Activated CD4-positive, alpha-beta T cell treated with anti-CD3 and anti-CD28 coated beads, Interleukin-2, Interleukin-6, amounts not matched to agents 100 ng/mL and 50 ng/mL, durations not matched to agents 16 hours and 8 hours (primary cell): ENCODE measurements at places on chromosomes 7 and 10.

DNA sequence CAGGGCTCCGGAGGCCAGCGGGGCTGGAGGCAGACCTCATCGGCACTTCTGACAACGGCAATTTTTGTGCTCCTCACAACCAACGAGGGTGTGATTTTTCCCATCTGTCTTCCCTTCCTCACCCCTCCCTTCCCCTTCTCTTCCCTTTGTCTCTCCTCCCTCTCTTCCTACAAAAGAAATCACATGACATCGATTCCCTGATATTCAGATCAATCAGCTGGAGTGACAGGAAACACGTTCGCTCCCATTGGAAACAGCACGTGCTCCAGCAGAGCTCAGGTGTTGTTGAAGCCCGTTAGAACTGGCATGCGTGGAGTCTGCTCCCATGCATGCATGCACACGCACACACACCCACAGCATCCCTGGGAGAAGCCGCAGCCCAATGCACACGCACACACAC lies 222.4 kb downstream of the PTPRN2 start:
- no peak for DNase-seq

- no peak for DNase-seq
These were observed 21.8 kb downstream of the RPA3 start for GRCh38 chr7:7696458-7697119.

DNA sequence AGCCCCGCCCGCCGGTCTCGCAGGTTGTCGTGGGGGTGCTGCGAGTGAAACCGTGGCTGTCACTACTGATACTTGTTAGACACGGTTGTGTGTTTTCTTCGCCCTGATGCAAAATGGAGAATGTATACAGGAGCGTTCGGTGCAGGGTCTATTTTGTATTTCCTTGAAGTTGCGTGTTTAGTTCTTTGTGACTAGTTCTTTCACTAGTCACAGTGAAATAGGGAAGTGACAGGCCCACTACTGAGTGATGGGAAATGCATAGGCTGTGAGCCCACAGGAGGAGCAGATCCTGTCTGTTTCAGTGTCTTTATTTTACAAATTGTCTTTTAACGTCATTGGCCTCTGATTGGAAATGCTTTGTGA lies 675 bp downstream of the ABRAXAS2 start:
- DNase-seq, result peak; percentile 26

DNA sequence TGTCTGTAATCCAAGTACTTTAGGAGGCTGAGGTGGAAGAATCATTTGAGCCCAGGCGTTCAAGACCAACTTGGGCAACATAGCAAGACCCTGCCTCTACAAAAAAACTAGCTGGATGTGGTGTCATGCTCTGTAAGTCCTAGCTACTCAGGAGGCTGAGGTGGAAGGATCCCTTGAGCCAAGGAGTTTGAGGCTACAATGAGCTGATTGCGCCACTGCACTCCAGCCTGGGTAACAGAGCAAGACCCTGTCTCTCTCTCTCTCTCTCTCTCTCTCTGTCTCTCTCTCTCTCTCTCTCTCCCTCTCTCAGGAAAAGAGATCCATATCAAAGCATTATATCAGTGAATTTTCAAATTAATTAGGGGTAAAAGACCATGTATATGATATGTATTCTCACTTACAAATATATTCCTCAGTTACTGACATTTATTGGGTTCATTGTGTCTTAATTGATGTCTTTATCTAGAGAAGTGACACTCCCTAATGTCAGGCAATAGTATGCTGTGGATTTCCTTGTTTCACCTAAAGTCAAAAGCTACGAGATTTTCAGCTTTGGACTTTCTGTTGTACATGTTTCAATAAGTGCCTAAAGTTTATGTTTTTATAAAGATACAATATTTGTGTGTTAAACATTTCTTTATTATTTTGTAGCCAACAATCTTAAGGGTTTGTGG lies 76.7 kb downstream of the SHH start:
- DNase-seq, result no peak

DNA sequence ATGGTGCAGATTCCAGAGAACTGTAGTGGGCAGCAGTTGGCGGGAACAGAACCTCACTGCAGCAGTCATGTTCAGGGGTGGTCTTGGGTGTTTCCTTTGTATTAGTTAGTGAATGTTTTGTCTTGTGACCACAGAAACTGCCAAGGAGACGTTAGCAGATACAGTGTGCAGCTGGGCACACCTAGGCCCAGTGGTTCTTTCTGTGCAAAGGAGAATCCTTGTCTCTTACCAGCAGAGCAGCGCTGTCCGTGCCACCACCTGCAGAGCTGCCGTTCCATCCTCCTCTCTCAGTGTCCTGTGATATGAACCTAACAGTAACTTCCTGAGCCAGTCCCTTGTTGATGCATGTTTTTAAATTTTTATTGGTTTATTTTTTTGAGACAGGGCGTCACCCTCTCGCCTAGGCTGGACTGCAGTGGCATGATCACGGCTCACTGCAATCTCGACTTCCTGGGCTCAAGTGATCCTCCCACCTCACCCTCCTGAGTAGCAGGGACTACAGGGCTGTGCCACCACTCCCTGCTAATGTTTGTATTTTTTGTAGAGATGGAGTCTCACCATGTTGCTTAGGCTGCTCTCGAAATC lies 60.6 kb downstream of the WDR37 start:
- no peak for DNase-seq

GRCh38 chr10:100779329-100779728 lies 33.9 kb downstream of the PAX2 start:
- no peak for DNase-seq

GRCh38 chr7:41956705-41957104 lies 253.8 kb upstream of the INHBA start:
- no peak for DNase-seq

GRCh38 chr7:44595934-44596635 lies 10.3 kb upstream of the OGDH start:
- no peak for DNase-seq

GRCh38 chr7:89914711-89915110 lies 239.6 kb upstream of the STEAP1 start:
- no peak for DNase-seq

- no peak for DNase-seq
These were observed 124.2 kb downstream of the EGFR start for GRCh38 chr7:55142919-55143600.

GRCh38 chr10:98460837-98461499 lies 14.2 kb upstream of the HPS1 start:
- no peak for DNase-seq

DNA sequence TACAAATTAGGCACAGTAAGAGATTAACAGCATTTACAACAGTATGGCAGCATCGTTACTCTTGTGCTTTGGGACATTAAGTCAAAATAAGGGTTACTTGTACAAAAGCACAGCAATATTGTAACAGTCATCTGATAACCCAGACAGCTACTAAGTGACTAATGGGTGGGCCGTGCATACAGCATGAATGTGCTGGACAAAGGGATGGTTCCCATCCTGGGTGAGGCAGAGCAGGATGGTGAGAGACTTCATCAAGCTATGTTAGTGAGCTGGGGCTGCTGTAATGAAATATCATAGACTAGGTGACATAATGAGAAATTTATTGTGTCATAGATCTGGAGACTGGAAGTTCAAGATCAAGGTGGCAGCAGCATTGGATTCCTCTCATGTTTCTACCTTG lies 25.4 kb downstream of the EDRF1 start:
- DNase-seq, result no peak

GRCh38 chr10:119283818-119284217 lies 76.4 kb downstream of the GRK5 start:
- DNase-seq, result peak; percentile 31

DNA sequence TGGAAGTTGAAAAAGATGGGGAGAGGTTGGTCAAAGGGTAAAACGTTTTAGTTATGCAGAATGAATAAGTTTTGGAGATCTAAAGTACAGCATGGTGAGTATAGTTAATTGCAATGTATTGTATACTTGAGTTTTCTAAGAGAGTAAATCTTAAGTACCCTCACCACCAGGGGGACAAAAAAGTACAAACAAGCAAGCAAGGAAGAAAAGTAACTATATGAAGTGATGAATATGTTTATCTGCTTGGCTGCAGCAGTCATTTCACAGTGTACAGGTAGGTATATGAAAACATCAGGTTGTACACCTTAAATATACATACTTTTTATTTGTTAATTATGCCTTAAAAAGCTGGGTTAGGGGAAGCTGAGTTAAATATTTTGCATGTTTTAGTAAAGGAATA lies 157.3 kb downstream of the PCLO start:
- no peak for DNase-seq

- DNase-seq, result no peak
These were observed 89.1 kb downstream of the CUX1 start for GRCh38 chr7:101906291-101907240.

DNA sequence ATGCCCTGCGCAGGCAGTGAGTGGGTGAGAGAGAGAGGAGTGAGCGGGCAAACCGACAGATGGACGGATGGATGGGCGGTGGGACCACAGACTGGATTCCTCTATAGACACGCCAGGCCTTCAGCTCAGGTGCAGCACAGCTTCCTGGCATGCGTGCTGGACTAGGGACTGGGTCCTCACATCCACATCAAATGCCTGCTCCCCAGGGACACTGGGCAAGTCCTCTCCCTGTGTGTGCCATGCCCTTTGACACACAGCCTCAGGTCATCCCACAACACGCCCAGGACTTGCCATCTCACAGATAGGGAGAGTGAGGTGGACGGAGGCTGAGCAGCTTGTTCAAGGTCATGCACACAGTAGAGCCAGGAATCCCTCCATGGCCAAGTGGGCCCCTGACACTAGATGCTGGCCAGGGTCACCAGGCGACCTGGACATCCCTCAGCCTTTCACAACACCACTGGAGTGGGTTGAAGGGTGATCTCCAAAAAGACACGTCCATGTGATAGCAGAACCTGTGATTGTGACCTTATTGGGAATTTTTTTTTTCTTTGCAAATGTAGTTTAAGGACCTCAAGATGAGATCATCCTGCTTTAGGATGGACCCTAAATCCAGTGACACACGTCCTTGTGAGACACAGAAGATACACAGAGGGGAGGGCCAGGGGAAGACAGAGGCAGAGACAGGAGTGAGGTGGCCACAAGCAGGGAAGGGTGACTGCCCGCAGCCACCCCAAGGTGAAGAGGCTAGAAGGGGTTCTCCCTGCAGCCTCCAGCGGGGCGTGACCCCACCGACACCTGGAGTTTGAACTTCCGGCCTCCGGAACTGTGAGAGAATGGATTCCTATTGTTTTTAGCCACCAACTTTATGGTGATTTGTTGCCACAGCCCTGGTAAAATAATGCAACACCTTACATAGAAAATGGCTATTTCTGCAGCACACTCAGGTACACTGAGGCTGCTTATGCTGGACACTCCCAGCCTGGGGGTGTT lies 155.0 kb upstream of the CHST15 start:
- DNase-seq, result no peak

GRCh38 chr7:80427218-80427617 lies 84.6 kb downstream of the GNAT3 start:
- DNase-seq, result no peak

DNA sequence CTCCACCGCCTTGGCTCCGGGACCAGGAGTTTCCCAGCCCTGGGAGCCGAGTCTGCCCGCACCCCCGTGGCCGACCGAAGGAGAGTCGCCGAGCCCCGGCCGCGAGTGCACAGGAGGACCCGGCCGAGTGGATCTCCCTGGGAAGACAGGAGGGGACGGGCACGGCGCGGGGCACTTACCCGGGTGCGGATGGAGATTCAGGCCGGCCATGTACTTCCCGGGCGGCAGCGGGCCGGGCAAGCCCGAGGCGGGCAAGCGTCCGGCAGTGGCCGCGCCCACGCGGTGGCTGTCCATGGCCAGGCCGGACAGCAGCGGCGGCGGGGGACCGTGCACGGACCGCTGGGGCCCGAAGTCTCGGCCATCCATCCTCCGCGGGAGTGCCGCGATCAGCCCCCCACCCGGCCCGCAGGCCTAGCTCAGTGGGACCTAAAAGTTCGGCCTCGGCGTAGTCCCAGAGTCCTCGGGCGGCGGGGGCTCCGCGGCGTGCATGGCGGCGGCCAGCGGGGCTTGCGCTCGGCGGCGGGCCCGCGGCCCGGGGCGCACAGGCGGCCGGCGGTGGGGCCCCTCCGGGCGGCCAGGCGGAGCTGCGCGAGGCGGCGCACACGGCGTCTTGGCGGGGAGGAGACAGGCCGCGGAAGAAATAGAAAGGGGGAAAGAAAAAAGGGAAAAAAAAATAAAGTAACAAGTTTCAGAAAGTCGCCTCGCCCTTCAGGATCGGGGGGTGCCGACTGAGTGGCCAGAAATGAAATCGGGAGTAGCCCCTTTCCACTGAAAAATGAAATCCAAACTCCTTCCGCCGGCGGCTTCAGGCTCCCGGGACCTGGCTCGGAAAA lies 2.5 kb downstream of the TNRC18 start:
- no peak for DNase-seq

- no peak for DNase-seq
These were observed 223.8 kb upstream of the CCDC6 start for GRCh38 chr10:60130130-60130579.

DNA sequence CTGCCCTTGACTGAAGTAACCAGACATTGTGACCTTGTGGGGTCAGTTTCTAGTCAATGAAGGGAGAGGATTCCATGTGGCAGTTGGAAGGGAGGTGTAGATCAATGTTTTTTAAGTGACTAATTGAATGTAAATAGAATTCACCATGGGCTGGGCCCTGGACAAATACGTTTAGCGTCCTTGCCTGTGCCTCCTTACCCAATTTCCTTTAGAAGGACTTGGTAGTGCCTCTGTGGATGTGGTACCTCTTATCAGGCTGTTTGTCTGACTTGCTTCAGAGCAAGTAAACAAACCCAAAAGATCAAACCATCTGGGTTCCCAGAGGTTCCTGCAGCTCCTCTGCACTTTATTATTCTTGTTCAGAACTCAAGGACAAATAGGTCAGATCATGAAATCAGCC lies 4.3 kb upstream of the KAT6B start:
- DNase-seq, result no peak

- no peak for DNase-seq
These were observed 64.6 kb downstream of the CTBP2 start for GRCh38 chr10:125095776-125096175.

DNA sequence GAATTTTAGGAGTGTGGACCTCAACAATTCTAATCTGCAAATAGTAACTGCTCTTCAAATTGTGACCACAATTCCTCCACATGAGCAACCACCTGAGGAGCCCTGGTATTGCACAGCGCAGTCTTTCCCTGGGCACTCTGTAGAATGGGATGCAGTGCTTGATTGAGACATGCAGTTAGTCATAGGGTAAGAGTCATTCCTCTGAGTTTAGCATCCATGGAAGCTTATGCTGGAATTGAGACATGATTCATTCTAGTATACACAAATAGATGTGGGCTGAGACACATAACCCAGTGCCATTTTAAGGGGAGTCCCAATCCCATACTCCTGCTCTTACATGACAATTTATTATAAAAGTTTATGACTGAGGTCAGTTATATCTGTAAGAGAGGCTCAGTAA lies 582.3 kb upstream of the CNTNAP2 start:
- no peak for DNase-seq
